ENCODE measurements at places on chromosomes 2 and 18.

DNA sequence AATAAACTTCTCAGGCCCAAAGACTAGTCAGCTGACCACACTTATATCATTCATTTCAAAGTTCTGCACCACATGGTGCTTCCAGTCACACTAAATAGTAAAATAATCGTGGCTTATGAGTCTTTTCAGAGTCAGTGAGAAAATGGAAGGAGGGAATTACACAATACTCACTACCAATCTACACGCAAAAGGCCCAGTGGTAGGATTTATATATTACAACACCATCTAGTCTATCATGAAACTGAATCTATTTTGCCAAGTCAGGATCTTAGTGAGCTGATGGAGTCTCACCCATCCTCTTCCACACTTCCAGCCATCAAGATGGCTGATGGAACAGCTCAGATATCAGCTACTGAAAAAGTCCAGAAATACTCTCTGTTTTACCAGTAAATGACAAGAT is 21.9 kb downstream of the INO80D start:
- DNase-seq = no peak

DNA sequence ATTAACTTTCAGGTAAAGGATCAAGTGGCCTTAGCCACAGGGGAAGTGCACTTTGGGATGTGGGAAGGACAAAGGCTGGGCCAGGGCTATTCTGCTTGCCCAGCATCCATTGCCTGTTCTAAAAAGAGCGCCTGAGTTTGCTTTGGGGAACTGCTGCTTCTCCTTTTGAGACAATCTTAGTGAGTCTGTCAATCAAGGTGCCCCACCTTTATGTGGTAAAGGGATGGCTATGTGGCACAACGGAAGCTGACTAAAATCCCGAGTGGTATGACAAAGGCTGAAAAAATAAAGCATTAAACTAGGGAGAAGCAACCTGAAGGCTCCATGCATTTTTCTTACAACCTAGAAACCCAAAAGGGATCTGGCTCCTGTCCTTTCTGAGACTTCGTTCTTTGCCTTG is 540.5 kb downstream of the SLC4A3 start:
- no peak for DNase-seq

DNA sequence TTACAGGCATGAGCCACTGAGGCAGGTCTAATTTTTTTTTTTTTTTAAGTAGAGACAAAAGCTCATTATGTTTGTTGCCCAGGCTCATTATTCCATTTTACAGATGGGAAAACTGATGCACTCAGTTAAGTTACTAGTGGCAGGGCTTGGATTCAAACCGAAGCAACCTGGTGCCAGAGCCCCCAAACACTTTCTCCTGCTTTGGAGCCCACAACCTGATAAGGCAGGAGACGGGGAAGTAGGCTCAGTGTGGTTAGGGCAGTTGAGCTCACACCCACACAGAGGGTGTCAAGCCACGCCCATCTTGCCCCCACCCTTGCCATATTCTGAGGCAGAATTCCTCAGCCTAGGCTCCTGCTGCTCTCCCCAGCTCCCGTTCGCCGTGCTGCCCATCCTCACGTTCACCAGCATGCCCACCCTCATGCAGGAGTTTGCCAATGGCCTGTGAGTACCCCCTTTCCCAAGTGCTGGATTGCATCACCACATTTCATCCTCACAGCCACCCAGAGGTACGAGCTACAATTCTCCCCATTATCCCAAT is 5.8 kb upstream of the CTDSP1 start:
- DNase-seq = no peak

DNA sequence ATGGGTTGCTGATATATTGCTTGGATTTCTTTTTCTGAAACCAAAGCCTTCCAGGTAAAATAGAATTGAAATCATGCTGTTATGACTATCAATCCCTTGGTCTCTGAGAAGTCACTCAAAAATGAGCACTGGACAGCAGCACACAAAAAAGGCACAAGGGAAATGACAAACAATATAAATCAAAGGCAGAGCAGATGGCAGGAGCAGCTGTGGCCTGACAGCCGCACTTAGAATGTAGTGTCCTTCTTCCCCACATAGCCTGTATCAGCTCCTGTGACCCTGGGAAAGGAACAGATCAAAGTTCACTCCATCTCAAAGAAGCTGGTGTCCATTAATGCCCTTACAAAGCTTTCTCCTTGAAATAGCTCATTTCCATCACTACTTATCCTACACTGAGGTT is 326.7 kb downstream of the SUCLG1 start:
- DNase-seq = no peak

- DNase-seq = no peak
Observed at GRCh38 chr18:49411928-49412327, 48.5 kb downstream of the DYM start.

DNA sequence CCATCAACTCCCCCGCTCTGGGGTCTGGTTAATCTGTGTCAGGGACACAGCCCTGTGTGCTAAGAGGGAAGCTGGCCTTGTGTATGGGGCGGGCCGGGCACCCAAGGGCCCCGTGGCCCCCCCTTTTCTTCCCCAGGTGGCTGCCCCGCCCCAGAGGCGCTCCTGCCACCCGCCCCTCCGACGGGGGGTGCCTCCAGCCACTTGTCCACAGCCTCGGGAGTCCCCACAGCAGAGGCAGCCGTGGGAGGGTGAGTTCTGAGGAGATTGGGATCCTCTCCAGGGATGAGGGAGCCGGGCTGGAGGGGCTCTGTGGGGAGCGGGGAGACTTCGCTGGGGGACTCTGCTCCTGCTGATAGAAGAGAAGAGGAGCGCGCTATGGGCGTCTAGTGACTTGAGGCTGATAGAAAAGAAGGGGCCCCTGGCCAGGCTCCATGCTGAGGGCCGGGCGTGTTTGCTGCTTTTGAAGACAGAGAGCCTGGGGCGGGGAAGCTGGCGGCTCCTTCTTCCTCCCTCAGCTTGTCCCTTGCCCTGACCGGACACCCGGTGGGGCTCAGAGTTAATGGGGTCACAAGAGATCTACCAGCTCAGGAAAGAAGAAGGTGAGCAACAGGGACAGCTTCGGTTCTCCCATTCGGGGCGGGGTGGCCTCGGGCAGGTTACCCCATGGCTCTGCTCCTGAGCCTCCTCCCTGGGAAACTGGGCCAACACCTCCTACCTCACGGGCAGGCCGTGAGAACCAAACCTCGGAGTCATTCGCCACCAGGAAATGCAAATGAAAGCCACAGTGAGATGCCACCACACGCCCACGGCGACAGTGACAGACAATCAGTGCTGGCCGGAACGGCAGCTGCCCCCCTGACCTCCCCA is 89.4 kb upstream of the TAF1B start:
- DNase-seq = no peak

GRCh38 chr2:10964052-10964790 is 52.5 kb downstream of the KCNF1 start:
- no peak for DNase-seq

DNA sequence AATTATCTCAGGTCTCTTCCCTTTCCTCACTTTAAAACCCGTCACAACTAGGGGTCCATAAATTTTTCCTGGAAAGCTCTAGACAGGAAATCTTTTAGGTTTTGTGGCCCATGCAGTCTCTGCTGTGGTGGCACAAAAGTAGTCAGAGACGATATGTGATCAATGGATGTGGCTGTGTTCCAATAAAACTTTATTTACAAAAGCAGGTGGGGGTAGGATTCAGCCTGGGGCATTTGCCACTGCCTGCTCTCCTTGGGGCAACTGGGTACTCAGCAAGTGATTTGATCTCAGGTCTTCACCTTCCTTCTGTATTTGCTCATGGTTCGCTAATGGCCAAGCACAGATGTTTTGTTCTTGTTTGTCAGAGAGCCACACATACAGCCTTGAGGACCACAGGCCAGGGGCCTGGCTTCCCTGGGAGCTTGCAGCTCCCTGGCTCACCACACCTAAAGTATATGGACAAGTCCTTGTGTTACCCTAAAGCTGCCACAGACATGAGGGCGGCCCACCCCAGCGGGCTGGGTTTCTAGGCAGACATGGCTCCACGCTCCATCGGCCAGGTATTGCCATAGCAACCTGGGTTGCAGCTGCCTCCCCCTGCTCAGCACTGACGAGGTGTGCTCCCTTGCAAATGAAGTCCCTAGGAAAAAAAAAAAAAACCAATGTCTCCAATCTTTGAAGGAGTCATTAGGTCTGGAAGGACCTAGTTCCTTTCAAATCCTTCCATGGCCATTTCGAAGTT is 89.7 kb upstream of the YWHAQ start:
- no peak for DNase-seq

- DNase-seq = no peak
Observed at GRCh38 chr18:23159344-23159743, 24.1 kb downstream of the CABLES1 start.

DNA sequence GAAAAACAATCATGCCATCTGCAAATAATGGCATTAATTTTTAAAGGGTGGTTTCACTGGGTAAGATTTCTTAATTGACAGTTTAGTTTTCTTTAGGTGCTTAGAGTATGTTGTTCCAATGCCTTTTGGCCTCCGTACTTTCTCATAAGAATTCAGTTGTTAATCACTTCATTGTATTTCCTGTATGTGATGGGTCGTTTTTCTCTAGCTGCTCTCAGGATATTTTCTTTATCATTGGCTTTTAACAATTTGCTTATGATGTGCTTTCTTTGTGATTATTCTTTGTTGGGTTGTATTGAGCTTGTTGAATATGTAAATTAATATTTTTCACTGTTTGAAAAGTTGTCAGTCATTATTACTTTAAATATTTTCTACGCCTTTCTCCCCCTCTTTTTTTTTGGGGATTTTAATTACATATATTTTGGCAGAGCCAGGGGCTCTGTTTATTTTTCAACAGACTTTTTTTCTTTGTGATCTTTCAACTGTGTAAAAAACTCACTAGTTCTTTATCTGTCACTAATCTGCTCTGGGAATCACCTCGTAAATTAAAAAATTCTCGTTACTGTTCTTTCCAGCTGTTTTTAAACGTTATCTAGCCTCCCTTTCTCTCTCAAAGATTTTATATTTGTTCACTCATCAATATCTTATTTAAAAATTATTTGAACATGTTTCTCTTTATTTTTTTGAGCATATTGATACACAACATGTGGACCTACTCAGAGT is 56.2 kb upstream of the IL1R1 start:
- no peak for DNase-seq

- no peak for DNase-seq
Observed at GRCh38 chr2:32627441-32627813, 423 bp upstream of the TTC27 start.

DNA sequence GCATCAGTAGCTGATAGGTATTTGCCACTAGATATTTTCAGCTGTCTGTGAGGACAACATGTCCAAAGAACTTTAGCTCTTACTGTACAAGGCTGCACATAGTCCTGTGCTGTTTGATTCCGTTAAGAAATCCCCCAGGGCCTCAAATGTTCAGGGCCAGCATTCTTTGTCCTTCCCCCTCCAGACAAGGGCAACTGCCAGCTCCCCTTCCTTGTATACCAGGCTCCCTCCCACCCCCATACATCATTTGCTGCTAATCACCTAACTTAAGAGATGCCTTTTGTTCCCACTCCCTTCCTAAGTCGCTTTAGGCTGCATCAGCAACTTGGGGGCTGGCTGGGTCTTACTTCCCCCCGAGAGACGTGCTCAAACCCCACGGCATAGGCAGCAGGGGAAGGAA is 138.7 kb downstream of the CDH20 start:
- DNase-seq = no peak

GRCh38 chr18:37303009-37303408 is 262.6 kb downstream of the CELF4 start:
- no peak for DNase-seq

DNA sequence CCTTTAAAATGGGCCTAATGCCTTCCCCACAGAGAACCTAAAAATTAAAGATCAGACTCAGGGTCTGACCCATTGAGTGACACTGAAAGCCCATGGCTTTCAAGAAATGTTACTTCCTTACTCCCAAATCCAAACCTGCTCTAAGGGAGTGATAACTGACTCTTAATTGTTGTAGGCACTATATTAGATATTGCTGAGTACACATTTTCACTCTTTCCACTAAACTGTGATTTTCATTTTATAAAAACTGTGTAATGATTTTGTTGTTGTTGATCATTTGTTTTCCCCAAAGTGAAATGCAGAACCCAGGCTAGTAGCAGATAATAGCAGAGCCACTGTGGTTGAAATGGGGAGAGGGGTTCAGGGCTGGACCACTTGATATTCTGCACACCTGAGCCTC is 87.1 kb downstream of the LRRTM1 start:
- no peak for DNase-seq

- DNase-seq = no peak
Observed at GRCh38 chr18:9927392-9928063, 13.7 kb downstream of the VAPA start.
